Ascending aorta (tissue), 2 donors: ENCODE measurements at places on chromosomes 3 and 15.

- DNase-seq: no peak
Measured at GRCh38 chr3:170410428-170411029, 8.1 kb upstream of the CLDN11 start.

- no peak for DNase-seq
Measured at GRCh38 chr3:196166741-196167140, 44.5 kb downstream of the ZDHHC19 start.

DNA sequence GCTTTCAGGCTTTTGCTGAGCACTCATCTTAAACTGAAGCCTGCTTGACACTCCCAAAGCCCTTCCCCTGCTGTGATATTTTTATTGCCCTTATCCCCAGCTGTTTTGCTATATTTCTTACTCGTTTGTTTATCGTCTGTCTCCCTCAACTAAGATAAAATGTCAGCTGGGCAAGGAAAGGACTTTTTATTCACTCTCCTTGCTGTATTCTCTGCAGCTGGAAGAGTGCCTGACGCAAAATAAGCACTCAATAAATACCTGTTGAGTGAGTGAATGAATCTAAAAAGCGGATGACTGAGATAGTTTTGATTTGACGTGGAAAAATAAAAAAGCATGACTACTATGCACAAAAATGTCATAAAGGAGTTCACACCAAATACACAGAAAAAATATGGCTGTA, 84.8 kb upstream of the POMGNT2 start:
- DNase-seq: no peak

GRCh38 chr3:133753107-133753778, 7.0 kb downstream of the TF start:
- no peak for DNase-seq

GRCh38 chr3:73114711-73115110, 53.3 kb downstream of the EBLN2 start:
- no peak for DNase-seq
